ENCODE measurements at places on chromosomes 7 and 10.

- DNase-seq = no peak
These were observed 47.3 kb downstream of the MYPN start for GRCh38 chr10:68156373-68157185.

- no peak for DNase-seq
These were observed 27.8 kb downstream of the TMEM236 start for GRCh38 chr10:17779784-17780183.

DNA sequence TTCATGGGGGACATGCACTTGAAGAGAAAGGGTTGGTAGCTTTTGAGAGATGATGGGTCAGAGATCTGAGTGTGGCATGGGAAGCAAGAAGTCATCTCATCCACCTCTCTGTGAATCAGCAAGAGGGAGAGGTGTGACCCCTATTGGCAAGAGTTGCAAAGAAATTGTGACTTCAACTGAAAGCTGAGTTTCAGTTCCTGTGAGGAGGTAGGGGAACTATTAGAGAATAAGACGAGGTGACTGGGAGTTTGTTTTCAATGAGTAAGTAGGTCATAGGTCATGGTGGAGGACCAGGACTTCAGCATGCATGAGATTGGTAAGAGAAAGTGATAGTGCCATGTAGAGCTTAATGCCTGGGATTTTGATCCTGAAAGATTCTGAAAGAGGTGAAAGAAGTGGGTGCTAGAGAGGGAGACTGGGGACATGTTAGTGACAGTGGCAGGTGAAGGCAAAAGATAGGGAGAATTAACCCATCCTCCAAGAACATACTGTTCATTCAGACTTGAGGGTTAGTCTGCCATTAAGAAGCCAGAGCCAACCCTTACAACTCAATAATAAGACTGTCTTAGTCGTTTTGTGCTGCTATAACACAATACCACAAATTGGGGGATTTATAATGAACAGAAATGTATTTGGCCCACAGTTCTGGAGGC lies 75.5 kb upstream of the CAPZA2 start:
- no peak for DNase-seq

DNA sequence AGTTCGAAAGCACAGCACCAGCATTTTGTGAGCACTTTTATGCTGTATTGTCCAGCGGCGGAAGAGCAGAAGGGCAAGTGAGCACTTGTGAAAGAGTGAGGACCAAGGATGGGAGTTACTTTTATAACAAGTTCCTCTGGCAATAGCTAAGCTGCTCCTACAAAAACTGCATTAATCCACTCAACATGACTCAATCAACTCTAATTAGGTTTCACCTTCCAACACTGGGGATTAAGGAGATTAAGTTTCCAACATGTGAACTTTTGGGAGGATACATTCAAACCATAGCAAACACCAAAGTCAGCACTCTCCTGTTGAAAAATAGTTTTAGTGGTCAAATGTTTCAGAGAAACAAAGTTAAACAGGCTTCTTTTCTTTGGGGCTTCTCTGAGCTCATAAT lies 844.5 kb downstream of the REEP3 start:
- no peak for DNase-seq

- peak; percentile 46 for DNase-seq
These were observed 276.1 kb downstream of the DNAJB6 start for GRCh38 chr7:157612664-157613561.

DNA sequence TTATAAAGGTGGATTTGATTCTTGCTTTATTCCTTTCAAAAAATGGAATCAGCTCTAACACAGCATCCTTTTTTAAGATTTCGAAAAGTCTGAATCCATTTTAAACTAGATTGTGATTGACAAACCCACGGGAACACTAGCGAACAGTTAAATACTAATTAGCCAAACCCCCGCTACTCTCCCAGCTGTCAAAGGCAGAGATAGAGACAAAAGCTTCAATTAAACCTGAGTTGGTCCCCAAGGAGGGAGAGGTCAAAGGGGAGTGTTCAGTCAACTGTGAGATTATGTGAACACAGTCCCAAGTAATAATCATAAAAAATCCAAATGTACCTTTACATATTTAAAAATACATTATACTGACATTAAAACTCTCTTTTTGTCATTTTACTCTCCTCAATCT lies 65.7 kb upstream of the TBX20 start:
- no peak for DNase-seq

DNA sequence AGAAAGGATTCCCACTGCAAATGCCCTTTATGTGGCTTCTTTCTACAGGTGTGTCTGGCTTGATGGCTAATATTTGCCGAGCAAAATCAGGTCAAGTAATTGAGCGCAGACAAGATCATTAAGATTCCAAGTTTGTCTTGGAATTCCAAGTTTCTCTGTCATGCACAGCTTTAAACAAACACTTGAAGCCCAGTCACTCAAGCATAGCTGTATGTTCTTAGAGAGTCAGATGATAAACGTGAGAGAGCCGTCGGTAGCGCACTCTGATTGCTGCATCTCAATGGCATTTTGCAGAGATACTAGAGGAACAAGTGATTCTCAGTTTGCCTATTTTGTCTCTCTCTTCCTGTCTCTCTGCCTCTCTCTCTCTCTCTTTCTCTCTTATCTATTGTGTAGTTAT lies 658 bp downstream of the DMBT1 start:
- DNase-seq = no peak

GRCh38 chr7:75819711-75820110 lies 6.1 kb upstream of the CCL24 start:
- DNase-seq = no peak

GRCh38 chr7:119288416-119288815 lies 984.6 kb upstream of the KCND2 start:
- no peak for DNase-seq

- DNase-seq = no peak
These were observed 13.8 kb downstream of the UBE2D1 start for GRCh38 chr10:58348571-58349033.

DNA sequence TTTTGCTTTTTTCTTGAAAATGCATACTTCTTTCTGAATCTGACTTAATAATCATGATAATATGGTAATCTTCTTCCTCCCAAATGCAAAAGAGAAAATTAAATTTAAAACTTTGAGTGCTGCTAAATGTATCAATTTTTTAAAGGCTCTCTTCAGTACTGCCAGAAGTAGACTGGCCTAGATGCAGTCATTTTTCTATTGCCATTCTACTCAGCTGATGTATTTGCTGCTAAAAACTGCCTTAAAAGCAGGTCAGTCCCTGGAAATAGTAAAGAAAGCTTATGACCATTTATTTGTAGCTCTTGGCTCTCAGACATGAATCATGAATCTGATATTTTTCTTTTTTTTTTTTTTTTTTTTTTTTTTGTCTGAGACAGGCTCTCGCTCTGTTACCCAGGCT lies 28.5 kb downstream of the NAPEPLD start:
- DNase-seq = no peak

- no peak for DNase-seq
These were observed 384.4 kb upstream of the SHH start for GRCh38 chr7:156196649-156197048.

DNA sequence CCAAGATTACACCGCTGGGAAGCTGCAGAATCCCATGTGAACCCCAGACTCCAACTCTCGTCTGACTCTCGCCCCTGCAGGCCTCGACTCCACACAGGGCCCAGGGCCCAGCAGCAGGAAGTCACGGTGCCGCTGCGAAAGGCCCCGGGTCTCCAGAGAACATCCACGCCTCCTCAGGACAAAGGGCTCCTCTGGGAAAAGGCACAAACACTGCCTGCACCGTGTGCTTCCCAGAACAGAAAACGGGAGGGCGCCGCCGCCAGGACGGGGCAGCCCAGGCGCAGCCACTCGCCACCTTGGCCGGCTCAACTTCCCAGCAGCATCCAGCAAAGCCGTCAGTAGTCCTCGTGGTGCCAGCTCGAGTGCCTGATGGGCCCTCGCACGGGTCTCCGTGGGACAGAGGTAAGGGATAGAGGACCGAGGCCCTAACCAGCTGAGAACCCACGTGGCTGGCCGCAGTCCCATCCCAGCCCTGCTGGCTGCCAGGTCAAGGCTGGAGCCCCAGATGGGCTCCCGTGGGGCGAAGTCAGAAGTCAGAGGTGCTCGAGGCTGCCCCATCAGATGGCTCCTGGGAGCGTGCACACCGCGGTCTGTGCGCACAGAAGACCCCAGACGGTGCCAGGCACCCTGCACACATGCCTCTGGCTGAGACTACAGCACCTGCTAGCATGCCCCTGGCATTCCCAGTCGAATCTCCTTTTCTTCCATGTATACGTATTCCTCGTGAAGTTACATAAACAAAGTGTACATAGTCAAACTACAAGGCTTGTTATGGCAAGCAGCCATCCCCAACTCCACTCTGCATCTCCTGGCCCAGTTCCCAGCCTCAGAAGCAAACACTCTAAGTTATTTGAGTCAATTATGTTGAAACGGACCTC lies 60.2 kb downstream of the MAD1L1 start:
- no peak for DNase-seq

DNA sequence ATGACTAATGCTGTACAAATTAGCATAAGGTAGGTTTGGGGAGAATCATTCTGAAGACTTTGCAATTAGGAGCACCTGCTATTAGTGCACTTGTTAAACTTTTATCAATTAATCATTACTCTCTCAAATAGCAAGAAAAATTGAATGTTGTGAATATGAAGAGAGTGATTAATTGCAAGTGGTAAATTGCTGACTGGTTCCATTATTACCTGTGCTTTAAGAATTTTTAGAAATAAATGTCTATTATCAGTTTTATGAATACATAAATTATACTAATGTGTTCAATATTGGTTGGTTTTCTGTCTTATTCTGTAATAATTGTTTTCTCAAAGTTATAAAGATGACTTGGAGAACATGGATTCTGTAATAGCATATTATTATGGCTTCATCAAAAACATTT lies 47.3 kb upstream of the TMEM26 start:
- no peak for DNase-seq

GRCh38 chr7:91047636-91048035 lies 216.6 kb upstream of the FZD1 start:
- DNase-seq = no peak

- DNase-seq = no peak
These were observed 216.1 kb upstream of the ZMIZ1 start for GRCh38 chr10:78852466-78853240.

- no peak for DNase-seq
These were observed 235.0 kb downstream of the CCDC7 start for GRCh38 chr10:32680803-32681557.

- no peak for DNase-seq
These were observed 285.0 kb downstream of the PHTF2 start for GRCh38 chr7:78083476-78084120.

- DNase-seq = no peak
These were observed 566.1 kb upstream of the GALNT17 start for GRCh38 chr7:70565721-70566370.

- DNase-seq = no peak
These were observed 157.1 kb downstream of the CRPPA start for GRCh38 chr7:16264036-16264819.

- no peak for DNase-seq
These were observed 33.8 kb upstream of the HABP2 start for GRCh38 chr10:113518816-113519591.

DNA sequence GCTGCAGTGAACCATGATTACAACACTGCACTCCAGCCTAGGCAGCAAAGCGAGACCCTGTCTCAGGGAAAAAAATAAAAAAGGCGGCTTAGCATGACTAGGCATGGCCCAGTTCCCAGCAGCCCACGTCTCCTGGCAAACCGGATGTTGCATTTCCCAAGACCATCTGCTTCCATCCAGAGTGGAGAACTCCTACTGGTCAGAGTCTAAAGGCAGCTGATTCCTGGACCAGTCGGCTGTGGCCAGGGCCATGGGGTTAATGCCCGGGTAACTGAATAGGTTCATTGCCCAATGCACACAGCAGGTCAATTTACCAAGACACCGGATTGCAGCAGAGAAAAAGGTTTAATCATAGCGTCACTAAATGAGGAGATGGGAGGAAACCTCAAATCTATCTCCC lies 133.1 kb downstream of the MYL10 start:
- no peak for DNase-seq

All from activated gamma-delta T cell (primary cell).